Stimulated activated CD8-positive, alpha-beta memory T cell treated with anti-CD3 and anti-CD28 coated beads, Interleukin-2, amount 100 ng/mL, for 48 hours (primary cell): ENCODE measurements at places on chromosomes 1 and 21.

DNA sequence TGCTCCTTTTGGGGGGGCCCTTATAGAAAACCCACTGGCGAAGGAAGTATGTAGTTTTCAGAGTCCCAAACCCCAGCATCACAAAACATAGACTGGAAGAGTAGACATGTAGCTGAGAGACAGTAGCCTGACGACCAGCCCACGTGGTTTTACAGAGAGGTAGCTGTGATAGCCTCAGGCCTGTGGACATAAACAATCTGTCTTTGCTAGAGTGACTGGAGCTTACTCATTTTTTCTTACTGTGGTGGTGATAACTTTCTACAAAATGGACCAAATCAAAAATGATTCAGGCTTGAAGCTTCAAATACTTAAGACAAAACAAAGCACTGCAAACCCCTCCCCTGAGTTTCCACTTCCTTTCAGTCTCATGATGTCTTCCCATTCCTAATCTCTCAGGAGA, 497.0 kb downstream of the RWDD3 start:
- no peak for DNase-seq

GRCh38 chr1:119093721-119094120, 46.7 kb downstream of the WARS2 start:
- DNase-seq = no peak

- DNase-seq = no peak
Observed at GRCh38 chr1:18960821-18961220, 4.3 kb upstream of the IFFO2 start.

DNA sequence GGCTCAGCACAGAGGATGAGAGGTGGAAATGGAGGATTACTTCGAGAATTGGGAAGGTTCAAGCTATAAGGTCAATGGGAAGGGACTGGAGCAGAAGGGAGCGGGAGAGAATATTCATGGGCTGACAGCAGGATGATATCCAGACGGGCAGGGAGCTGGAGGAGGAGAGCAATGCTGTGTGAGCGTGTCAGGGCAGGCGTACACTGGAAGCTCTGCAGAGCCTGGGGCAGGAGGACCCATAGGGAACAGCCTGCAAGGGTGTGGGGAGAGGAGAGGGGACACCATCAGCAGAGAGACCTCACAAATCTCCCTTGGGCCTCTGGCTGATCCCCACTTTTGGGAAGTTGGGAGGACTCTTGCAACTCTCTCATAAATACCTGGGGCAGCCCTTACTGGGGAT, 13.7 kb downstream of the CSF1 start:
- DNase-seq = no peak

DNA sequence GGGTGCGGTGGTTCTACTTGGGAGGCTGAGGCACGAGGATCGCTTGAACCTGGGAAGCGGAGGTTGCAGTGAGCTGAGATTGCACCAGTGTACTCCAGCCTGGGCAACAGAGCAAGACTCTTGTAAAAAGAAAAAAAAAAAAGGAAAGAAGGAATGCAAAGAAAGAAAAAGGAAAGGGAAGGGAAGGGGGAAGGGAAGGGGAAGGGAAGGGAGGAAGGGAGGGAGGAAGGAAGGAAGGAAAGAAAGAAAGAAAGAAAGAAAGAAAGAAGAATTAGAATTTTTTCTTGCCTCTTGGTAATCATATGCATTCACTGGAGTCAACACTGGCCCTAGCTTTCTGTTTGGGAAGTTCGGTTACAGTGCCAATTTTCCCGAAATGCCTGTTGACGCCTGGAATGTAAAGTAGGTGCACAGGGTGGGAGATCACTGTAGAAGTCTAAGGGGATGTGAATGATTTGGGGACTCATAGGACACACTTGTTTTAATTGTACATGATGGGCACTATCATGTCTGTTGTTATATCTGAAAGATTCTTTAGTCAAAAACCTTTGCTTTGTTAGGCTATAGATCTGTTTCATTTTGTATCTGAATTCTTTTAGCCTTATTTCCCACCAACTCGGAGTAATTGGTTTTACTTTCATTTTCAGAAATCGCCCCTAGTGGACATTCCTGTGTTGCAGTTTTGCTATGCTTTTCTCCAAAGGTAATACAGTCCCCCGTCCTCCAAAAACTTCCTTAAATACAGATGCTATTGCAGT, 59.8 kb upstream of the MORC3 start:
- DNase-seq = no peak

- no peak for DNase-seq
Observed at GRCh38 chr1:1777583-1777899, 729 bp downstream of the NADK start.

- no peak for DNase-seq
Observed at GRCh38 chr1:97192872-97193572, 471.4 kb downstream of the PTBP2 start.

DNA sequence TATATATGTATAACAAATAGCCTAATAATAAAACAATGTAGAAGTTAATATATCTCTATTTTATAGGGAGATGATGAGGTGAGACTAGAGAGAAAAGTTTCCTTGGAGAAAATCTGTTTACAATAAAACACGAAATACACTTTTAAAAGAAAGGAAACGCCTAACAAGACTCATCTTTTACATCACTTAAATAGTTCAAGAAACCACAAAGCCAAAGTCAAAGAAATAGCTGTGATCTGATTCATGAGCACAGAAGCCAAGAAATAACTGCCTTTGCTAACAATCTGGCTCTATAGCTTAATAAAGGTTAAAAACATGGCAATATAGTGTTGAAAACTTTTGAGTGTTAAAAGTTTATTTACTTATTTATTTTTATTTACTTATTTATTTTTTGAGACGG, 61.5 kb downstream of the TOR3A start:
- DNase-seq = no peak

DNA sequence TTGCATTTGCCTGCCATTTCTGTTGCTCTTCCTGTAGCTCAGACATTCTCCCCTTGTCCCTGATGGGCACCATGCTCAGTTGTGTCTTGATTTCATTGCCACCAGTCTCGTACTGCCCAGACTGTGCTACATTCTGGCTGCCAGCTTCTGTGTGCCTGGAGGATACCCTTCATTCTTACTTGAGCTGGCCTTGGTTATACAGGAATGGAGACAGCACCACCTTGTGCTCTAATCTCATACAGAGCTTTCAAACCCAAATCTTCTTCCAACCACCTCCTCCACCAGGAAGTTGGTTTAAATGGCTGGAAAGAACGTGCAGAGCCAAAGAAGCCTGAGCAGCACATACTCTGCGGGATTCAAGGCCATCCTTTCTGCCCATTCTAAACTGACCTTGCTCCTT, 165.3 kb downstream of the SLC35F3 start:
- DNase-seq = no peak

DNA sequence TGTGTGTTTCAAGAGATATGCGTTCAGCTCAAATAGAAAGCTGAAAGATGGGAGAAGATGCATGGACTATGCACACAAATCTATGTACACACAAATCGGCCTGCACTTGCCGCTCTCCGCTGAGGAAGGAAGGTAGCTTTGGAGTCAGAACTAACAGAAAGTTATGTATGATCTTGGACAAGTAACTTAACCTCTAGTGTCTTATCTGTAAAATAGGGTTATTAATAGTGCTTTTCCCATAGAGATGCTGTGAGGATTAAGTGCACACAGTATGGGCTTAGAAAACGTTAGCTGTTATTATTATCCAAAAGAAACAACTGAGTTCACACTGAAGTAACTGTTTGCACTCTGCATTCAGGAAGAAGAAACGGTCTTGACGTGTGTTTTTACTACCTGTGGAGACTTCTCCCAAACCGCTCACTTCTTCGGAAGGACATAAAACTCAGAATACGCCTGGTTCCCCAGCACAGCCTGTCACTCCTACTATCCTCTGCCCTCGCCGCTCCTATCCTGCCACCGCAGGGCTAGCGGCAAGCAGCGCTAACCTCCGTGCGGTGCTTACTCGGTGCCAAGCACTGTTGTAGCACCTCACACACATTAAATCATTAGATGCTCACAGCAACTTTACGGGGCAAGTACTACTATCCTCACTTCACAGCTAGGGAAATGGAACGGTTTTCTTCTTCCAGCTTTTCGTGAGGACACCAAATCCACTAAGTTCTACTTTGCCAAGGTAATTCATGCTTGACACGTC, 1.3 kb downstream of the TGFBR3 start:
- DNase-seq = no peak

GRCh38 chr21:22438428-22439086, 1440.3 kb downstream of the NCAM2 start:
- DNase-seq = no peak

- no peak for DNase-seq
Observed at GRCh38 chr1:101285922-101286570, 49.2 kb downstream of the S1PR1 start.

- no peak for DNase-seq
Observed at GRCh38 chr1:233359431-233359830, 31.9 kb downstream of the MAP3K21 start.

DNA sequence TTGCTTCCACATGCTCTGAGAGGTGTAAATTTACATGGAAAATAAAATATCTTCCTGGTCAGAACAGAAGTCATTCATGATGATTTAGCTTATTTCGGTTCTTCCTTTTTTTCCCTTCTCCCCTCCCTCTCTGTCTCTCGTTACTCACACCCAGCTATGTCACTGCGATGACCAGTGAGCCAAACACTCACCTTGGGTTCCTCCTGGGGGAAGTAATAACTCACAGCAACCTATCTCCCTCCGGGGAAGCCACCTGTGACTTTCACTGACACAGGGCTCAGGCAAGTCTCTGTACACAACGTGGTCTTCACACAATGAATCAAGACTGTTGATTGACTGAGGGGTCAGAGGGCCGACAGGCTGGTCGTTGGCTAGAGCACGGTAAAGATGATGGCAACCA, 135.3 kb upstream of the VANGL1 start:
- DNase-seq = no peak

- DNase-seq = no peak
Observed at GRCh38 chr1:74205266-74205665, 7.2 kb downstream of the FPGT start.

GRCh38 chr1:11592752-11593151, 61.5 kb downstream of the FBXO2 start:
- no peak for DNase-seq

GRCh38 chr1:19465650-19466049, 19.7 kb downstream of the CAPZB start:
- no peak for DNase-seq
